ENCODE measurements at places on chromosomes 1 and 21.

GRCh38 chr1:163562355-163562754 is 240.6 kb downstream of the NUF2 start:
- DNase-seq, result no peak

- no peak for DNase-seq
Measured at GRCh38 chr1:114153261-114154145, at the start of gene SYT6. TSS of gene SYT6 (minus strand) at chr1:114153869. CDS start at chr1:114153772, 97 bp downstream.

- no peak for DNase-seq
Measured at GRCh38 chr21:45765375-45765774, 121.8 kb downstream of the PCBP3 start.

GRCh38 chr1:187654635-187655034 is 825.9 kb downstream of the PLA2G4A start:
- no peak for DNase-seq

DNA sequence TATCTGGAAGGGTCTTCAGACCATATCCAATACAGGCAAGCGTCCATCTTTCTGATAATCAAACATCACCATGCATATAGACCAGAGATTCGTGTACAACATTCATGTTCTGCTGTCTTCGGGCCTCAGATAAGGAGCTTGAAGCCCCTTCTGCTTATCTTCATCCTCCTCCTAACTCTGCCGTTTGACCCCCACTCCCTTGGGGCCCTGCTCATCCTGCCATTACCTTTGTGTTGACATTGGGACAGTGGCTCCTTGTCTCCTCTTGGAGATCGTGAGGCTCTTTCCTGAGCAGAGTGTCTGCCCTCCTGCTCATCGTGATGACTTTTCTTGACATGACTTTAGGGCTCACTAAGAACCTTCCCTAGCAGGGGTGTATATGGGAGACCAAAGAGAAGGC is 37.3 kb downstream of the ACTL8 start:
- DNase-seq, result no peak

DNA sequence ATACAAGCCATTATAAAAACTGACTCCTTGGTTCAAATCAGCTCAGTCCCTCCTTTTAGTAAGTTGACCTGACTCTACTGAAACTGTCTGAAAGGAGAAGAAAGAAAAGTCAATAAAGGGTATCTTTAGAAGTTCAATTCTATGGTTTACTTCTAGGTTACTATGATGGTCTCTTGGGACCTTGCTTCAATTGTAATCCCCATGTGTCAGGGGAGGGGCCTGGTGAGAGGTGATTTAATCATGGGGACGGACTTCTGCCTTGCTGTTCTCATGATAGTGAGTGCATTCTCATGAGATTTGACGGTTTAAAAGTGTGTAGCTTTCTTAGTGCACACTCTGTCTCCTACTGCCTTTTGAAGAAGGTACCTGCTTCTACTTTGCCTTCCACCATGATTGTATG is 31.7 kb upstream of the FNBP1L start:
- DNase-seq, result no peak

- no peak for DNase-seq
Measured at GRCh38 chr1:238063454-238063853, 172.7 kb upstream of the ZP4 start.

DNA sequence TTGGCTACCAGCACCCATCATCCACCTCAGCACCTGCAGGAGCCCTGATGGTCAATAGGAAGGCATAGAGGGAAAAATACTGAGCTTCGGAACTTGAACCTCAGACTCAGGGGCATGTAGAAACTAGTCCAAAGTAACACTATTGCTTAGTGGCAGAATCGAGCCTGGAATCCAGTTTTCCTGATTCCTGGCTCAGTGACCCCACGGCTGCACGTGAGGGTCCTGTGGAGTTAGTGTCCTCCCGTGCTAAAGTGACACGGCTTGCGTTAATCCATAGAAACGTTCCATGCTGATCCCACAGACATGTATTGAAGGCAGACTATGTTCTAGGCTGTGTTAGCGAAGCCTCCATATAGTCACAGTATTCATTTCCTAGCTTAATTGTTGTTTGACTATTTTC is 747.0 kb upstream of the TPTE start:
- DNase-seq, result no peak

- no peak for DNase-seq
Measured at GRCh38 chr1:74790453-74790852, 57.5 kb downstream of the TYW3 start.

GRCh38 chr1:204001166-204001901 is 71.6 kb upstream of the SOX13 start:
- no peak for DNase-seq

DNA sequence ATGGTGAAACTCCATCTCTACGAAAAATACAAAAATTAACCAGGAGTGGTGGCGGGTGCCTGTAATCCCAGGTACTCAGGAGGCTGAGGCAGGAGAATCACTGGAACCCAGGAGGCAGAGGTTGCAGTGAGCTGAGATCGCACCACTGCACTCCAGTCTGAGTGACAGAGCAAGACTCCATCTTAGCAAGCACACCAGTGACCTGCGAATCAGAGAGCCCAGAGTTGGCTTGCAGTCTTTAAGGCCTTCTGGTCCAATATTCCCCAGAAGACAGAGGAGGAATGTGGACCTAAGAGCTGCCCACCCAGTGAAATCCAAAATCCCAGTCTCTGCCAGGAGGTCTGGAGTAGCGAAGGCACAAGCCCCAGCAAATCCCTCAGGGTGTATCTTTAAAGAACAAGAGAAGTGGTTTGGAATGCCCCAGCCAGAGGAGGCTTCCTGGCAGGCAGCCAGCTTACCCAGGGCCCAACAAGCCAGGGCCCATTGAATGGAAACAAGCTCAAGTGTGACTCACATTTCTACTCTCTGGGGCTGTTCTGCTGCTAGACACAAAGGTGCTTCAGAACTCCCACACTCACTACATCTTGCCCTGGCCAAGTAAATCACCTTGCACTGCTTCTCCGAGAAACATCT is 23.9 kb downstream of the GPR161 start:
- DNase-seq, result peak; percentile 52

GRCh38 chr21:45136927-45137611 is 62.7 kb downstream of the ADARB1 start:
- DNase-seq, result peak; percentile 82

DNA sequence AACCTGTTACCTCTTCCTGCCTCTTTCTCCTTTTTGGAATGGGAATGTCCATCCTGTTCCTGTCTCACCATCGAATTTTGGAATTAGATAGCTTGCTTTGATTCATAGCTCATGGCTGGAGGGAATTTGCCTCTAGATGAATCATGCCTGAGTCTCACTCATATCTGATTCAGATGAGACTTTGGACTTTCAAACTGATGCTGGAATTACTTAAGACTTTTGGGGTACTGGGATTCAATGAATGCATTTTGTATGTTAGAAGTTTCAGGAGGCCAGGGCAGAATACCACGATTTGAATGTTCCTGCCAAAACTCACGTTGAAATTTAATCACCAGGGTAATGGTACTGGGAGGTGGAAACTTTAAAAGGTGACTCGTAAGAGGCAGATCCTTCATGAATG is 132.4 kb downstream of the DSCAM start:
- no peak for DNase-seq

- DNase-seq, result no peak
Measured at GRCh38 chr1:196774603-196775002, at the start of gene CFHR3. TSS of gene CFHR3 (plus strand) at chr1:196774840. CDS start at chr1:196774887, 47 bp downstream.

DNA sequence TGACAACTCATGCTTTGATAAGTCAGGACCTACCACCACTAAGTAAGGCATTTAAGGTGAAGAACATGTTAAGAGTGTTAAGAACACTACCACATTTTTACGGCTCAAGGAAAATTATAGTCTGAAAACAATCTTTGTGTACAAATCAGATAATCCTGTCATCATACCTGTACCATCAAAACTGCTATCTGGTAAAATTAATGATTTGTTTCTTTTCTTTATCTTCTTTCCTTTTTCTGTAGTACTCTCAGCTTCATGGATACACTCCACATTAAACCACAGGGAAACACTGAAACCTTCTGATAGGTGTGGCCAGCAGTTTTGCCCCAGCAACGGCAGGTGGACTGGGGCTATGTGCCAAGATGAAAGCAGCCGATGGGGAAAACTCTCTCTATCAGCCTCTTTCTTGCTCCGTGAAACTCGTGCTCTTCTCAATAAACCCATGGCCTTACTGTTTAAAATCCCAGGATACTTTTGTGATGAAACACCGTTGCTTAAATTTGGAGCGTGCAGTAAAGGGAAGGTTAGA is 75.1 kb downstream of the LYST start:
- DNase-seq, result no peak

- no peak for DNase-seq
Measured at GRCh38 chr1:147534386-147534785, 6.9 kb upstream of the BCL9 start.

- DNase-seq, result no peak
Measured at GRCh38 chr21:28936721-28937120, 56.0 kb downstream of the LTN1 start.

DNA sequence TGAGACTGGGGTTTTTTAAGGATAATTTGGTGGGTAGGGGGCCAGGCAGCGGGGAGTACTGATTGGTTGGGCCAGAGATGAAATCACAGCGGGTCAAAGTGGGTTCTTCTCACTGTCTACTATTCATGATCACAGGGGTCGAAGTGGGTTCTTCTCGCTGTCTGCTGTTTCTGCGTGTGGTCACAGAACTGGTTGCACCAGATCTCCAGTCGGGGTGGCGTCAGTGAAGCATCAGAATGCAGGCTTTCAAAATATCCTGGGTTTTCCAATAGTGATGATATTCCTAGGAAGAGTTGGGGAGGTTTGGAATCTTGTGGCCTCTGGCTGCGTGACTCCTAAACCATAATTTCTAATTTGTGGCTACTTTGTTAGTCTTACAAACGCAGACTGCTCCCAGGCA is 45.1 kb downstream of the TRPM2 start:
- no peak for DNase-seq

GRCh38 chr1:58325866-58326265 is 220.7 kb downstream of the OMA1 start:
- DNase-seq, result no peak

- DNase-seq, result no peak
Measured at GRCh38 chr1:4624141-4624715, 30.2 kb upstream of the AJAP1 start.

DNA sequence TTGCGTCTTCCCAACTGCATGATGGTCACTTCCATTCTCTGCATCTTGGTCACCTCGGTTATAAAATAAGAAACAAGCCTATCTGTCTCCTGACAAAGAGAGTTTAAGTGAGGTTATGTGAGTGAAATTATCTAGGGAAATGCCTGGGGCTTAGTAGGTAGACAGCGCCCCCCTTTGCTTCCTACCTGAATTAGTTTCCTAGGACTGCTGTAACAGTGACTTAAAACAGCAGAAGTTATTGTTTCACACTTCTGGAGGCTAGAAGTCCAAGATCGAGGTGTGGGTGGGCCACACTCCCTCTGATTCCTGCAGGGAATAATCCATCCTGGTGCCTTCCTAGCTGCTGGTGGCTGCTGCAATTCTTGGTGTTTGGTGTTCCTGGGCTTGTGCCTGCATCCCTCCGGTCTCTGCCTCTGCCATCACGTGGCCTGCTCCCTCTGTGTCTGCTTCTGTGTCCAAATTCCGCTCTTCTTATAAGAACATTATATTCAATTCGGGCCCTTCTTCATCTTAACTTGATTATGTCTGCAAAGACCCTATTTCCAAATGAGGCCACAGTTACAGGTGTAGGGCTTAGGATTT is 92.6 kb downstream of the IGSF21 start:
- no peak for DNase-seq

DNA sequence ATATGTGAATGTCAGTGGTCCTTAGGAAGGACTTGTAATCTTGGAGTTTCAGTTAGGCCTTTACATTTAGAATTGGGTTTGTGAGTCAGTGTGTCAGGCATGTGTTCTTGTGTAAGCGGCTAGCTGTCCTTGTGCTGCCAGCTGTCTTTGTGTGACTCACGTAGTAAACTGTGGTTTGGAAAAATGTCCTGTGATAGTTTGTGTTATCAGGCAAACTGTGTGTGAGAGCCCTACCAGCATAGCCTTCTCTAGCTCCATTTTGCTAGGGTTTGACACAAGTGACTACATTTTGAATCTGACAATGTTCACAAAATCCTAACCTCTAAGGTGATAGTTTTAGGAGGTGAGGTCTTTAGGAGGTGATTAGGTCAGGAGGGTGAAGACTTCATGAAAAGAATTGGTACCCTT is 6.9 kb upstream of the SLC35D1 start:
- DNase-seq, result peak; percentile 93

- DNase-seq, result no peak
Measured at GRCh38 chr1:27599605-27600497, 4.1 kb downstream of the AHDC1 start.

GRCh38 chr1:223133824-223134435 is 9.1 kb downstream of the TLR5 start:
- DNase-seq, result peak; percentile 90

- DNase-seq, result peak; percentile 39
Measured at GRCh38 chr1:60036856-60037460, 36.6 kb downstream of the C1orf87 start.

GRCh38 chr1:9051379-9051778 is 18.1 kb downstream of the SLC2A5 start:
- DNase-seq, result no peak

DNA sequence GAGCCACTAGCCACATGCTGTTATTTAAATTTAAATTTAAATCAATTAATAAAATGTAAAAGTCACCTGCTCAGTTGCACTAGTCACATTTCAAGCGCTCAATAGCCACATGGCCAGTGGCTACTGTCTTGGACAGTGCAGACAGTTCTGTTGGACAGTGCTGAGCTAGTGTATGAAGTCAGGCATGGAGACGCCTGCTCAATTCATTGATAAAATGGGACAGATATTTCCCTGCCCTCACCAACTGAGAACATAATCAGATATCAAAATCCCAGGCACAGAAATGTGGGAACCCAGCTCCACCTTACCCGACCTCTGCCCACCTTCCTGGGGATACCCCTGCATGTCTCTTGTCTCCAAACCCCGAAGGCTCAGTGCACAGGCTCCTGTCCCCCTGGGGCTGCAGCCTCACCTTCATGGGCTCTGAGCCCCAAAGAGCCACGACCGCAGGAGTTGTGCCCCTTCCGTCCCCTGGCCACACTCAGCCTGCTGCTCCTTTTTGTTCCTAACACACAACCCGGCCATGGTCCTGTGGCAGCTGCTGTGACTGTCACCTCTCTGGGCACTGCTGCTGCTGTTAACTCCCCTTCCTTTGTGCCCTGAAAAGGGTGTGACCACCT is 63.5 kb downstream of the TCP10L start:
- DNase-seq, result no peak

DNA sequence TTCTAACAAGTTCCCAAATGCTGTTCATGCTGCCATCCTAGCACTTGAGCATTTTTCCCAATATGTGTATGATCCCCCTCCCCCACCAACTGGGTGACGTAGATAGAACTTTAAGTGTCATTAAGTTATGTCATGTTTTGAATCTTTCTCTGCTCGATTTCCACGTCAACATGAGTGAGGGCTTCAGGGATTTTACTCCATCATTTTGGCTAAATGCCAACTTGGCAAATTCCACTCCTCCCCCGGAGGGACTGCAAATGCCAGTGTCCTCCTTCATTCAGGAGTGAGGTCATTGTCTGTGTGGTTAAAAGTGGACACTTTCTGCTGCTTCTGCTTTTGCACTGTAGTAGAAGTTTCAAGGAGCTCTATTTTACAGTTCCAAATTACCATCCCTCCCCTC is 201.7 kb downstream of the FGGY start:
- DNase-seq, result peak; percentile 72

GRCh38 chr1:201970334-201971159 is 11.9 kb upstream of the RNPEP start:
- DNase-seq, result no peak

Data from AG08395 (cell line).